ENCODE measurements at places on chromosomes 3 and 15. TPM values are rescaled to one million over a fixed set of nuclear protein-coding genes. Genes with fewer than 3 reads are reported as not detected.

The LDHAL6B gene
- total RNA-seq = not detected

The PP2D1 gene
- not detected for total RNA-seq

The P3H2 gene
- not detected for total RNA-seq

The OCA2 gene
- total RNA-seq = not detected

The GHSR gene
- not detected for total RNA-seq

The MUC4 gene
- 0.32 TPM for total RNA-seq

The GAP43 gene
- total RNA-seq = 0.10 TPM

The ADIPOQ gene
- total RNA-seq = not detected

The GALK2 gene
- 30.2 TPM for total RNA-seq

The SPATA12 gene
- total RNA-seq = not detected

The MME gene
- not detected for total RNA-seq

Data from activated CD8-positive, alpha-beta memory T cell treated with anti-CD3 and anti-CD28 coated beads for 36 hours (primary cell).